ENCODE measurements at places on chromosomes 12 and 14.

GRCh38 chr12:111084158-111084557 is 163.8 kb upstream of the MYL2 start:
- DNase-seq = no peak

- peak; percentile 37 for DNase-seq
Measured at GRCh38 chr12:80778005-80778541, 61.4 kb downstream of the MYF5 start.

DNA sequence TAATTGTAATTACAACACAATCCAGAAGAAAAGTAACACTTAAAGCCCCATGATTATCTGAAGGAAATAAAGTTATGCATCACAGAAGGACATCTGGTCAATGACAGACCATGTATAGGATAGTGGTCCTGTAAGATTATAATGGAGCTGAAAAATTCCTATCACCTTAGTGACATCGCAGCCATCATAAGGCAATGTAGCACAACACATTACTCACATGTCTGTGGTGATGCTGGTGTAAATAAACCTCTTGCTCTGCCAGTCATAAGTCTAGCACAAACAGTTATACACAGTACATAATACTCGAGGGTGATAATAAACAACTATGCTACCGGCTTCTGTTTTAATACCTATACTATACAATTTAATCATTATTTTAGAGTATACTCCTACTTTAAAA is 11.2 kb downstream of the ATG2B start:
- DNase-seq = no peak

- no peak for DNase-seq
Measured at GRCh38 chr14:77542421-77543239, 44.0 kb upstream of the ISM2 start.

DNA sequence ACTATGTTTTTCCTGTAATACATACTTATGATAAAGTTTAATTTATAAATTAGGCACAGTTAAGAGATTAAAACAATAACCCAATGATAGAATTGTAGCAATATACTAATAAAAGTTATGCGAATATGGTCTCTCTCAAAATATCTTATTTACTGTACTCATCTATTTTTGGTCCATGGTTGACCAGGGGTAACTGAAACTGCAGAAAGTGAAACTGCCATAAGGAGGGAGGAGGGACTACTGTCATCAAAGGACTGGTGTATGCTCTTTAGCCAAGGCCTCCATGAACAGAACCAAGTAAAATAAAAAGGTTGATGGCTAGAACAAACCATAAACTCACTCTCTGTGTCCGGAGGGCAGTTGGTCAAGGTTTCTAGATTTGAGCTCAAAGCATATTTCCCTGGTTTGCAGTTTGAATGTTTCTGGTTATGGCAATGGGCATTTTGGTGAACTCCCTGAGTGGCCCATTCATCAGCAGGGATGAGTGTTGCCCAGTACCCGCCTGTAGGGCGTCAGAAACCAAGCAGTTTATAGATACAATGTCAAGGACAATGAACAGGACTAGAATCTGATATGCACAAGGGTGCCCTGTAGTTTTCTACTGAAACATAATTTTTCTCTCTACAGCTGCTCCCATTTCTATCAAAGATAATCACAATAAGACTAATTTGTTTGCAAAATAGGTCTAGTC is 19.8 kb downstream of the LEMD3 start:
- no peak for DNase-seq

GRCh38 chr12:32497864-32498263 is 98.5 kb downstream of the FGD4 start:
- DNase-seq = no peak

GRCh38 chr12:89695100-89695499 is 13.5 kb downstream of the ATP2B1 start:
- DNase-seq = no peak

DNA sequence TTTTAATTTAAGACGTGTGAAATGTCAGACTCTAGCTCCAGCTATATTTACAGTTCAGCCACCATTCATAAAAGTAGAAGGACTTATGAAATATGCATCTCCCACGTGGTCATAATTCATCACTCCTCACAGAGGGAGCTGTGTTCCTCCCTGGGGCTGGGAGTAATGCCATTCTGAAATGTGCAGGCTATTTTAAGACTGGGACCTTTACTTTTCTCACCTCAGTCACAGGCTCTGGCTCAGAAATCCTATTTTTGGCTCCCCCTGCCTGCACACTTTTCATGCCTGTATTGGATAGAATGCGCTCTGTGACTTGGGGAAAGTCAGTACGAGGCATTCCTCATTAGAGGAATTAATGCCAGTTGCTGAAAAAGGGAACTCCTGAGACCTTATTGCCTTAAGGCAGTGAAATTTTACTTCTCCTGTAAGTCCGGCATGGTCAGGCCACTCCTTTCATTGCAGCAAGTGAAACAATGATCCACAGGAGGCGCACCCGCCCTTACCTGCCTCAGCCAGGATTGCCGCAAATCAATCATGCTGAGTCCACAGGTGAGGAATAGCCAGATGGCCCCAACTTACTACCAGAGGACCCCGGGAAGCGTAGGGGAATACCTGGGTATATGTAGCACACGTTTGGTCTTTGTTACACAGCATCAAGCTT is 1133.2 kb upstream of the TMEM132C start:
- no peak for DNase-seq

DNA sequence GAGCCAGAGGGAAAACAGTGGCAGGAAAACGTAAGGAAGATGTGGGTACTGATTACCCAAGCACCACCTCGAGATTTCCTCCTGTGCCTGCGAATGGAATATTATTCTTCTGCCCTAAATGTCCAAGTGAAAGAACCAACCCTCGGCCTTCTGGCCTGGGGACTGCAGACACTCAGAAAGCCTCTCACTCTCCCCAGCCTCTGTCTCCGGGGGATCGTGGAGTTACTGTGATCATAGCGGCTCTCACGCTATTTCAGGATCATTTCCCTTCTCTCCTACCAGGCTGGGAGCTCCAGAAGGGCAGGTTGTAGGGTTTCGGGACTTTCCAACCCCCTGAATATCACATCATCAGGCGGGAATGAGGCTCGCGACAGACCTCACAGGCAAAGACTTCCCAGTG is 68.9 kb downstream of the KDM2B start:
- no peak for DNase-seq

- DNase-seq = no peak
Measured at GRCh38 chr14:26276757-26277156, 321.1 kb downstream of the NOVA1 start.

GRCh38 chr12:11162502-11162901 is 8.5 kb upstream of the SMIM10L1 start:
- DNase-seq = no peak

- DNase-seq = no peak
Measured at GRCh38 chr12:109345428-109345827, 2.3 kb upstream of the MYO1H start.

- peak; percentile 77 for DNase-seq
Measured at GRCh38 chr14:81219759-81220579, 790 bp downstream of the GTF2A1 start.

- no peak for DNase-seq
Measured at GRCh38 chr12:5124401-5124800, 80.7 kb downstream of the KCNA5 start.

DNA sequence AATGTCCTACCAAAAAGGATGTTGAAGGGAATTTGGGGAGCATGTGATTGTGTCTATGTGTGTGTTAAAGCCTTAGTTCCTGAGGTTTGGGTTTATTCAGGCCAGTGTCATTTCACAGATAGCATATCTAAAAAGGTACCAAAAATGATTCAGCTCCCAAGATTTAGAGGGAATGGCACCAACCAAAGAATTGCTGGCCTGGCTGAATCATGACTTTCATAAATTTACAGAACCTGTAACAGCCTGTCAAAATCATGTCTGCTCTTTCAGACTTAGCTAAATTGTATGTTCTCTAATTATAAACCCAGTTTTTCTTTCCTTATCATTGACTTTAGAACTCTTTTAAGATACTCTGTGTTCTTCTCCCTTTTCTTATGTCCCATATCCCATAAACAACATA is 231.5 kb downstream of the NUBPL start:
- no peak for DNase-seq

- DNase-seq = no peak
Measured at GRCh38 chr14:95876761-95877538, at the start of gene TUNAR. TUNAR (plus strand) TSS chr14:95876832.

DNA sequence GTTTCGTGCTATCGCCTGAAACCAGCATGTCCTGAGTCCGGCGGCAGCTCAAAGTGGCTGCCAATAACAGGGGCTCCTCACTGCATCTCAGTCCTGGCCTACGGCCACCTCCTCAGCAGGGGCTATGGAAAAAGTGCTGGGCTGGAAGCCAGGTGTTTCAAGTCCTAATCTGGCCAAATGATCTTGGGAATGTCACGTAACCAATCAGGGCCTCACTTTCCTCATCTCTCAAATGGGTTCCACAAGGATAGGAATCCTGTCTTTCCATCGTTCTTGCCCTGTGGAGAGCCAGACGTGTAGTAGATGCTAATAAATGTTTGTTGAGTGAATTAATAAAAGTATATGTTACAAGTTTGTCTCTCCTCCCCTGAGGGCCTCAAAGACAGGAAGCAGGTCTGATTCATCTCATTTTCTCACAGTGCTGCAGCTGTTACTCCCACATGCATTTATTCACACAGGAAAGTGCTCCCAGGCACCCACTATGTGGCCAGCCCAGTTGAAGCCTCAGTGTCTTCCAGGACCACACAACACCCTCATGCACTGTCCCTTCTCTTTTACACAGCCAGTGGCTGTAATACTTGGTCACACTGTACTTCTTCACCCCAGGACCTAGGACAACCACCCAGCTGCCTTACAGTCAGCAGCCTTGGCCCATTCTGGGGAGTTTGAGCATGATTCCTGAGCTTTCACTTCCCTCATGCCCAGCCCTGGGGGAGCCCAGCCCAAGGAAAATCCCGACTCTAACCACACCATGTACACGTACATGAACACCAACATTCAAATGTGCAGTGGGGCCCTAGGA is 5.0 kb downstream of the CMKLR1 start:
- no peak for DNase-seq

DNA sequence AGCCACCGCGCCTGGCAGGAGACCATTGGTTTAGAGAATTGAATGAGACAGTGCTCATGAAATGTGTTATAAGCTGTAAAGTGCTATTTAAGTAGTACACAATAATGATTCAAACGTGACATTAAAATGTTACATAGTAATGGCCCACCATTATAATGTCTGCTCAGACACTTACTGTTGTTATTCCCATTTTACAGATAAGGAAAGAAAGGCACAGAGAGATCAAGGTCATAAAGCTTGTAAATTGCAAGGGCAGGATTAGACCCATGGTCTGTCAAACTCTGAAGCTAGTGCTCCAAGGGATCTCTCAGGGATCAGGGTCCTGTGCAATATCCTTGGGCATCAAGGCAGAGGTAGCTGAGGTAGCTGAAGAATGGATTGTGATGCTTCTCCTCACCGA is 6.2 kb downstream of the ACSM4 start:
- no peak for DNase-seq

Data from right cardiac atrium (tissue), 5 donors.